ENCODE measurements at places on chromosomes 6 and 20. TPM values are rescaled to one million over a fixed set of nuclear protein-coding genes. Genes with fewer than 3 reads are reported as not detected.

Gene HTR1B
- total RNA-seq, result 7.6 TPM

DNA sequence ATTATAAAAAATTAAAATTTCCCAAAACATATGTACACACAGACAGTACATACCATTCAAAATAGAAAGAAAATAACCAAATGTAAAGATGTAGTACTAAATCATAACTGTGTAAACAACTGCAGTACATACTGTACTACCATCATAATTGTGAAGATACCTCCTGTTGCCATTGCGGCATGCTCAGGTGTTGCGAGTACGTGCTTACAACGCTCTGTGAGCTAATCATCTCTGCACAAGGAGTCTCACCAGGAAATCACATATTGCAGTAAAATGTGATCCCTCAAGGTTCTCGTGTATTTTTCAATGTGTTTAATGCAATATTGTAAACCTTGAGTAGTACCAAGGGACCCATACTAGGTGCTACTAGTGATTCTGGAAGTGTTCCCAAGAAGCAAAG, 22.9 kb downstream of the ASIP start:
- no peak for DNase-seq

Gene APCDD1L
- total RNA-seq, result 1.5 TPM

DNA sequence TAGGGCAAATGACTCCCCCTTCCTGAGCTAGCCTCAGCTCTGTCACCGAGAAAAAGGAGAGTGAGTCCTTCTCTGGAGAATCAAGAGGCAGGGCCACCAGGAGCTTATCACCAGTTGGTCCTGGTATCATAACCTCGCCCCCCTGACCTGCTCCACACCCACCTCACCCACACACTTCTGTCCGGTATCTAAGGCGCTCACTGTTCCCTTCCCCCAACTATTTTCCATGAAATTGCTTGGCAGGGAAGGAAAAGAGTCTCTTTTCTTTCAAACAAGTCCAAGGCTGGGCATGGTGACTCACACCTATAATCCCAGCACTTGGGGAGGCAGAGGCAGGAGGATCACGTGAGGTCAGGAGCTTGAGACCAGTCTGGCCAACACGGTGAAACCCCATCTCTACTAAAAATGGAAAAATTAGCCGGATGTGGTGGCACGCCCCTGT, 77.6 kb downstream of the ZMYND8 start:
- no peak for DNase-seq

- DNase-seq, result peak; percentile 76
Measured at GRCh38 chr6:107068691-107069630, 41.0 kb downstream of the MTRES1 start.

GRCh38 chr6:166563200-166563599, 23.3 kb downstream of the RAMACL start:
- peak; percentile 80 for DNase-seq

DNA sequence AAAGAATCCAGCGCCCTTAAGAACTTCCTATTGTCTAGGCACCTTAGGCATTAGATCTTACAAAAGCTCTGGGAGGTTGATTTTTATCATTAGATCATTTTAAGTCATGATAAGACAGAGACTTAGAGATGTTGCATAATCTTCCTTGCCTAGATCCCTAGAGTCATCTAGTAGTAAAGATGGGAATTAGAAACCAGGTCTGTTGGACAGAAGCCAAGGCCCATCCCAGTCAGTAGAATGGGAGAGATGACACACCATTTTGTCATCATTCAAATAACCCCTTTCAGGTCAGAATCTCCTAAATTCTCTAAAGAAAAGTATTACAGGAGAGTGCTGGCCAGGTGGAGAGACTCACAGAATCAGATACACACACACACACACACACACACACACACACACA, 579.1 kb downstream of the BMP2 start:
- DNase-seq, result no peak

Gene BANF2
- total RNA-seq, result not detected

DNA sequence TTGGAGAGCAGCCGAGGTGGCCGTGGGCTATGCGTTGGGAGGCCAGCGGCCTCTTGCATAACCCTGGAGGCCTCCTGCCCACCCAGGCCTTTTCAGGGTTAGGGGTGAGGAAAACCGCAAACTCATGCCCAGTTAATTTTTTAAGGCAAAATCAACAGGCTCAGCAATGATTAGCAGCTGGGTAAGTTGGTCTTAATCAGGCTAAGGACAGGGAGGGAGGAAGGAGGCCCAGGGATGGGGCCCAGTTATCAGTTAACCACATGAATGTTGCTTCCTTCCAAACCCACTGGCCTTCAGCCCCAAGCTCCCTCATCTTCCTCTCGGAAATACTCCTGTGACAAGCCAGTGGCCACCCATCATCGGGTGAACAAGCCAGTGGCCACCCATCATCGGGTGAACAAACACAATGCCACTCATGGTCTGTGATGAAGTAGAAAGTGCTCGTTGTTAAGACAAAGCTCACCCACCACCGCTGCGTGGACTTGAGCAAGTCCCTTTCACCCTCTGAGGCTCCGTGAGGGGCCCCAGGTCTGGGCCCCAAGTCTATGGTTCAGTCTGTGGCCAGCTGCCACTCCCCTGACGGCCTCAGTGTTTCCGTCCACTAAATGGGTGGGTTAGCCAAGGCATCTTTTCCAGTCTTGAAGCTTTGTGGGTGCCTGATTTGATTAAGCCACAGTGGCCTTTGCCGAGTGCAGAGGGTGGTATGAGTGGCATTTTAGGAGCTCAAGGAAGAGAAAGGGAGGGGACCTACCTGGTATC, 39.4 kb downstream of the HNF4A start:
- no peak for DNase-seq

Gene DEFB124
- total RNA-seq, result 2.9 TPM

DNA sequence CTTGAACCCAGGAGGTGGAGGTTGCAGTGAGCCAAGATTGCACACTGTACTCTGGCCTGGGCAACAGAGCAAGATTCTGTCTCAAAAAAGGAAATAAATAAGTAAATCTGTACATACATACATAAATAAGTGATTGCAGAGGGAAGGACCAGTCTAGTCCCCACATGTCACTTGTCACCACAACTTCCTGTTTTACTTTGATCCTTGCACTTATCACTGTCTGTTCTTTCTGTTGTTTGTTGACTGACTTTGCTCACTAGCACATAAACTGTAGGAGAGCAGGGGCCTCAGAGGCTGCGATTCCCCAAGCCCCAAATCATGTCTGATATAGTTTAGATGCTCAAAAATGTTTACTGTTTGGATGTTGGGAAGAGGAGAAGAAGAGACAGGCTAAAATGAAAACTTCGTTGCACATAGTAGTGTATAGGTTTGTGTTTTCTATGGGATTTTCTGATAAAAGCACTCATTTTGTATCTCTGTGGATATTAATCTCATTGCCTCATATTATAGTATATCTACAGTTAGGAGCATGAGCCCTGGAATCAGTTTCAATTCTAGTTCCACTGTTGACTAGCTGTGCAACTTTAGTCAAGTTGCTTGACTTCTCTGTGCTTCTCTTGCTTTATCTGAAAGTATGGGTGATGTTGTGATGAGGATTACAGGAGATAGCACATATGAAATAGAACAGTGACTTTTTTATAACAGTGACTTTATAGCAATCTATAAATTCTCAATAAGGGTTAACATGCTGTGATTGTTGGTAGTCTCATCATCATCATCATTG, 165.0 kb downstream of the TBC1D7 start:
- no peak for DNase-seq

Gene KCNK15
- total RNA-seq, result 4.5 TPM

DNA sequence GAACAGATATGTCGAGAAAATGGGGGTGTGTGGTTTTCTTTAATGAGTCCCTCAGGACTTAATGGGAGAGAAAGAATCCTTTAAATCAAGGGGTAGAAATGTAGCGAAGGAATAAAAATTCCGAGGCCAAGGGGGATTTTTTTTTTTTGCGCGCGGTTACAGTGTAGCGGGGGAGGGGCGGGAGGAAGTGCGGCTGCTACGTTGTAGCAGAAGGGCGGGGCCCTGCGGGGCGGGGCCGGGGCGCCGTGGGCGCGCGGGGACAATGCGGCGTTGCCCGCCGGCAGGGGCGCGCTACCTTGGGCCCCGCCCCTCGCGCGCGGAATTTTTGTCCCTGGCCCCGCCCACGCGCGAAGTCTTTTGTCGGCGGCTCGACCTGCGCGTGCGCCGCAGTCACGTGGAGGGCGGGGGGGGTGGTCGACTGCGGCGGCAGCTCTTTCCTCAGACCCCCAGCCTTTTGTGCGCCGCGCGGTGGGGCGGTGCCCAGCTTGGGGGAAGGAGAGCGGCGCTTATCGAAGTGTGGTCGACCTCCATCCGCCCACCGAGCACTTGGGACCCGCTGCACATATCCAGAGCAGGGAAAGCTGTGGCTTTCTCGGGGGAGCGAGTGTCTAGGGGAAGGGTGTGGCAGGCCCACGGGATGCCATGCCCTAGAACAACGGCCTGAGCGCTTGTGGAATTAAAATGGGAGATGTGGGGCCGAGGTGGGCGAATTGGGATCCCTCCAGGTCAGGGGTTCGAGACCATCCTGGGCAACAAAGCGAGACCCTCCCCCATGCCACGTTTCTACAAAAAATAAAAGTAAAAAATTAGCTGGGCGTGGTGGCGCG, 1.3 kb downstream of the TUBB start:
- peak; percentile 97 for DNase-seq

Gene C6orf52
- not detected for total RNA-seq

GRCh38 chr20:20362774-20363433, 5.0 kb upstream of the INSM1 start:
- no peak for DNase-seq

GRCh38 chr6:143694560-143694959, 16.8 kb downstream of the PHACTR2 start:
- DNase-seq, result no peak

DNA sequence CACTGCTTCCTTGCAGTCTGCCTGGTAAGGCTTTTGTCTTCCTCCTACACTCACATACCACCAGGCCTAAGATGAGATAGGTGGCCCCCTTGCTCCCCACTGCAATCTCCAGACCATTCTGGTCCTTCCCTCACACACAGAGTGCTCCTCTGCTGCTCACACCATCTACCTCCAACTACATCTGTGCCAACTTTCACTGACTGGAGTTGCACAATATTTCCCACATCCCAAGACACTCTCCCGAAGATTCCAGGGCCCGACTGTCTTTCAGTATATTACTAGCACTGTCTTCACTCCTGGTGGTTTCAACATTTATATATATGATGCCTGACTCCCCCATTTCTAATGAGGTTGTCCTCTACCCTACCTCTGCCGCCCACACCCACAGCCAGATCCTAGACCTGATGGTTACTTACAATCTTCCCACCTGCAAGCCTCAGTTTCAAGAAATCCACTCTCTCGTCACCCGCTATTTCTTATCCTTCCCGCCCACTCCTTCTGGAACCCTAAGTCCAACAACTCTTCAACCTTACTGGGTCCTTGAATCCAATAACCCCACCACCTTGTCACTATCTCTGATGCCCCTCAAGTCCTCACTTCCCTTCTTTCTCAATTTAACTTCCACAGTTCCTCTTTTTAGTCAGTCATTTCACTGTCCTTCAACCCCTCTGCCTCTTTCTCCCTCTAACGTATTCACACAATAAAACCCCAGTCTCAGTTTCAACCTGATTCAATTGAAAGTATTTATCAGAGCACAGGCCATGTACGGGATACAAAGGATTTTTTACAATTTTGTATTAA, 21.6 kb downstream of the RALGAPA2 start:
- no peak for DNase-seq

- DNase-seq, result no peak
Measured at GRCh38 chr6:34658605-34659265, 37.8 kb downstream of the ILRUN start.

DNA sequence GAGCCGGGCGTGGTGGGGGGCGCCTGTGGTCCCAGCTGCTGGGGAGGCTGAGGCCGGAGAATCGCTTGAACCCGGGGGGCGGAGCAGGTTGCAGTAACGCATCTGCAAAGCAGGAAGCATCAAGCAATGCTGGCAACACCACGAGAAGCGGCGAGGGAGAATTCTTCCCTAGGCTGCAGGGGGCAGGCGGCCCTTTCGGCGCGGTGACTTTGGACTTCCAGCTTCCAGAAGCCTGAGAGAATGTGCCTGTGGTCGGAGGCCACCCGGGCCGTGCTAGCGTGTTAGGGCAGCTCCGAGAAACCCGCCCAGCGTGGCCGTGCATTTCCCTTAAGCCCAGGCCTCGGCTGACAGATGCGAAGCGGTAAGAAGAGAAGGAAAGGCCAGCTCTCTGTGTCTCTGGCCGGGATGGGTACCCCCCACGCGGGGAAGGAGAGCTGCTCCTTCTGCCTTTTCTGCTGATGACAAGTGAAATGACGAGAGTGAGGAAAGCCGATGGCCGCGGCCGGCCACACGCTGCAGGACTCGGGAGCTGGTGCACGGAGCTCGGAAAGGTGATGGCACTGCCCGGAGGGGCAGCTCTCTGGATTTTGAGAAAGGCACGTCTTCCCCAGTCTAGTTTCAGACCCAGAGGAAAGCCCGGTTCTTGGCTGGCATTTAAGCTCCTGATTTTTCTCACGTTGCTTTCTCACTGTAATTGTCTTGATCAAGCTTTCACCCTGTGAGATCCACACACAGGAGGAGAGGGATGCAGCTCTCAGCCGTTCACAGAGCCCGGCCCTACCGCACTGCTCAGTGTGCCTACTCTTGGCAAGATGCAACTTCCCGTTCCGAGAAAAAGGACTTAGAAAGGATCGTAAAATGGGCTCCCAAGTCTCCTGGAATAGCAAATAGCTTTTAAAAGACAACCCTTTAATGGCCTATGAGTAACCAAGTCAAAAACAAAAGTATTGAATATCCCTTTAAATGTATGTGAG, 68.3 kb upstream of the EXOC2 start:
- DNase-seq, result no peak

Gene LTA
- total RNA-seq, result not detected

DNA sequence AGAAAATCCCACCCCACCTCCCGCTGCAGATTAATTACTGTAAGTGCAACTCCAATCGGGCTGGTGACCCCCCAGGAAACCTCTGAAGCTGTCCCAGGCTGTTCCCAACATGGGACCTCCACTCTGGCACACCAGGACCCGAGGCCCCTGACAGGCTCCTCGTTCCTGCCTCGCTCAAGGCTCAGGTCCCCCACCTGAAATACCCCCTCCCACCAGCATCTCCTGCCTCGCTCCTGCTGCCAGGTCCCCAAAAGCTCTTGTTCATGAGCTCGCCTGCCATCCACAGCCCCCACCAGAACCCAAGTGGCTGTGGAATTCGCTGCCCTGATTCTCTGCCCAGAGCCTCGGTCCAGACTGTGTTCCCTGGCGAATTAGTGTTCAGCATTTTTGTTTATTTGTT, 26.1 kb downstream of the NPEPL1 start:
- DNase-seq, result peak; percentile 52

DNA sequence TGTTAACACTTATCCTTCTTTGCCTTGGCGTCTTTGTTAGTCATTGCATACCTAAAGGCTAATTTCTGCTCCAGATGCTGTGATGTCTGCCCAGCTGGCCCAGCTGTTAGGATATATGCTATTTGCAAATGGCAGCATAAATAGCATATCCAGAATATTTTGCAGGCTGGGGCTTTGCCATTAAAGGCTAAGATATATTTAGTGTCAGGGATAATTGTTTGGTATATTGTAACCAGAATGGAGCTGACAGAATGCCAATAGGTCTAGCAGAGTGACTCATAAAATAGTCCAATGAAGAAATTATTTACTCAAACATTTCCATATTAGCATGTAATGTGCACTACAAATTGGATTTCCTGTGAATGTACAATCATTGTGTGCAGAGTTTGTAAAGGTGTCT, 584.1 kb upstream of the FLRT3 start:
- DNase-seq, result no peak

GRCh38 chr6:15023448-15023847, 222.4 kb upstream of the JARID2 start:
- no peak for DNase-seq

GRCh38 chr6:82573254-82573972, 209.8 kb downstream of the TPBG start:
- no peak for DNase-seq

- no peak for DNase-seq
Measured at GRCh38 chr6:168075216-168075615, 3.8 kb downstream of the FRMD1 start.

Gene CCN5
- 210 TPM for total RNA-seq
